M059J (cell line): ENCODE measurements at places on chromosomes 11 and 22.

DNA sequence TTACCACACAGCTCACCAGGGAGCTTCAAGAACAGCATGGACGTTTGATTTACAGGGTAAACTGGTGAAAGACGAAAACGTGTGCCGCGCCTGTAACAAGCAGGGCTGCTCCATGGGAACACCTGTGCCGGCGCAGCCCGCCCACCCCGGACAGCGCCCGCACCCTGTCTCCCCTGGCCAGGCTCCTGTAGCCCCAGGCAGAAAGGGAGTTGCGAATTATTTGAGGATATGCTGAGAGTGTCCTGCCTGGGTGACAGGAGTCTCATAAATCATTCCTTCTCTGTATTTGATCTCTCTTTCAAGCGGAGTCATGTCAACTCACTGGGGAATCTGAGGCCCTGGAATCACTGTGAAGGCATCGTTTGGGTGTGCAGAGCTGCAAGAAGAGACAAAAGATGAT is 804.3 kb downstream of the OPCML start:
- DNase-seq = no peak

GRCh38 chr11:2314525-2315394 is 12.9 kb downstream of the TSPAN32 start:
- peak; percentile 42 for DNase-seq

GRCh38 chr22:44328762-44329161 is 16.0 kb upstream of the SHISAL1 start:
- DNase-seq = no peak

GRCh38 chr22:49667236-49667635 is 160.4 kb downstream of the BRD1 start:
- no peak for DNase-seq

GRCh38 chr11:64643256-64643881 is 52.3 kb downstream of the SLC22A12 start:
- no peak for DNase-seq

DNA sequence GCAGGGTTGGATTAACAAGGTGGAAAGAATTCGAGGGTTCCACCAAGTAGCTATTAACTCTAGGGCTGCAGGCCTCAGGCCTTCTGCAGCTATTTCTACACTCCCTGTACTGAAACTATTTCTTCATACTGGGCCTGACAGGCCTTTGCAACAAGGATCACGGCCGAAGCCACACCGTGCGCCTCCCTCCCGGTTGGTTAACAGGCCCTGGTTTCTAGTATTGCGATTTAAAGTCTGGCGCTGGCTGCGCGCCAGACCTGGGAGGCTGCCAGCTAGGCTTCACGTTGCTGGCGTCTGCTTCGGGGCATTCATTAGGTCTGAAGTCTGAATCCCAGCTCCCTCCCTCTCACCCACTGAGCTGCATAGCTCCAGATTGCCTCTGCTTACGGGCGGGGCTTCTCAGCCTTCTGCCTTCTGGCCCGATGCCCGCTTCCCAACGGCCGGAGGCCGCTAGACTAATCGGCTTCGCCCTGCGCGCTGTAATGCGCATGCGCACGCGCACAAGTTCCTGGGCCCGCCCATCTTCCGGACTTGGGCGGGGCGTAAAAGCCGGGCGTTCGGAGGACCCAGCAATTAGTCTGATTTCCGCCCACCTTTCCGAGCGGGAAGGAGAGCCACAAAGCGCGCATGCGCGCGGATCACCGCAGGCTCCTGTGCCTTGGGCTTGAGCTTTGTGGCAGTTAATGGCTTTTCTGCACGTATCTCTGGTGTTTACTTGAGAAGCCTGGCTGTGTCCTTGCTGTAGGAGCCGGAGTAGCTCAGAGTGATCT is 1.6 kb downstream of the LDHA start:
- DNase-seq = peak; percentile 99

DNA sequence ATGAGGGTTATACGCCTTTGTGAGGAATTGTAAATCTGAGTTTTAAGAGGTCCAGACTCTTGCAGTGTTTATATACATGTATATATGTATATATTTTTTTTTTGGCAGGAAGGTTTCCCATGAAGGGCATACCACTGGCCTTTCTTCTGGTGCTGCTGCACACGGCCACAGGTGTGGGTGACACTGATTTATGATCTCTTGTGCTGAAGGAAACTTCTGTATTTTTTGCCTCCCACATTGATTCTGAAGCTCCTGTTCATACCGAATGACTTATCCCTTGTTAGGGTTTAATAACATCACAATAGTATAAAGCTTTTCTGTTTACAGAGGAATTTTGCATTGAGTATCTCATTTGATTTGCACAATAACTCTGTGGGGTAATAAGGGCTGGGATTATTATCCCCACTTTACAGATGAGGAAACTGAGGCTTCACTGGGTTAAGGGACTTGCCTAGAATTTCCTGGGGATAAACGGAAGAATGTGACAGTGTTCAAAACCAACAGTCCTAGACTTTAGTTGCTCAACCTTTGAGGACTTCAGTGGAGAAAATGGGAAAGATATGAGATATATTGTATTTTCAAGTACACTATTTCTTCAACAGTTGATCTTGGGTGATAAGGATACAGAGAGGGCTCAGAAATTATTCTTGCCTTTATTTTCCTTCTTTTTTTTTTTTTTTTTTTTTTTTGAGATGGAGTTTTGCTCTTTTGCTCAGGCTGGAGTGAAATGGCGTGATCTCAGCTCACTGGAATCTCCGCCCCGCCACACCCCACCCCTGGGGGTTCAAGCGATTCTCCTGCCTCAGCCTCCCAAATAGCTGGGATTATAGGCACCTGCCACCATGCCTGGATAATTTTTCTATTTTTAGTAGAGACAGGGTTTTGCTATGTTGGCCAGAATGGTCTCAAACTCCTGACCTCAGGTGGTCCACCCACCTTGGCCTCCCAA is 70.1 kb downstream of the MICAL2 start:
- peak; percentile 80 for DNase-seq

- no peak for DNase-seq
These were observed 105.3 kb upstream of the FGF3 start for GRCh38 chr11:69924308-69925161.

DNA sequence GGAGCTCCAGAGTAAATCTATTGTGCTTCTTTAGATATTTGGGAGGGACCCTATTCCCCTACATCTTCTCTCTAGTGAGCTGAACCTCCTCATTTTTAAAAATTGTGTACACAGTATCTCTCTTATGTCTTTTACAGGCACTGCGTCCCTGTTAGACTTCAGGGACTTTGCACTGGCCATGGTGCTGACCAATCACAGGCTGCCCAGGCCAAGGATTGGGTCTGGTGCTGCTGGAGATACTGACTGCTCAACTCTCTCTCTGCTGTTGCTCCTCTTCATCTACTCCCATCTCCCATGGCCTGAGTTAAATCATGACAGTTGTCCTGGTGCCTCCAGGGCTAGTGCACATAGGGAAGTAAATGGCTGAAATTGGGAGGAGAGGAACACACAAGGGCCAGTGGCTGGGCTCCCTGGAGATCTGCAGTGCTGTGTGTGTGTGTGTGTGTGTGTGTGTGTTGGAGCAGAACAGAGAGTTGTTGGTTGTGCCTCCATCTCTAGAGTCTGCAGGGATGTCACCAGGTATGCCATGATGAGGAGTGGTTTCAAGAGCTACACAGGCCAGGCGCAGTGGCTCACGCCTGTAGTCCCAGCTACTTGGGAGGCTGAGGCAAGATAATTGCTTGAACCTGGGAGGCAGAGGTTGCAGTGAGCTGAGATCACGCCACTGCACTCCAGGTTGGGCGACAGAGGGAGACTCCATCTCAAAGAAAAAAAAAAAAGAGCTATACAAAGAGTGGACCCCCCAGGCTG is 155.3 kb downstream of the ST3GAL4 start:
- no peak for DNase-seq

GRCh38 chr11:109859045-109859724 is 234.0 kb upstream of the ZC3H12C start:
- peak; percentile 97 for DNase-seq

GRCh38 chr11:12631651-12632050 is 42.6 kb upstream of the TEAD1 start:
- no peak for DNase-seq

DNA sequence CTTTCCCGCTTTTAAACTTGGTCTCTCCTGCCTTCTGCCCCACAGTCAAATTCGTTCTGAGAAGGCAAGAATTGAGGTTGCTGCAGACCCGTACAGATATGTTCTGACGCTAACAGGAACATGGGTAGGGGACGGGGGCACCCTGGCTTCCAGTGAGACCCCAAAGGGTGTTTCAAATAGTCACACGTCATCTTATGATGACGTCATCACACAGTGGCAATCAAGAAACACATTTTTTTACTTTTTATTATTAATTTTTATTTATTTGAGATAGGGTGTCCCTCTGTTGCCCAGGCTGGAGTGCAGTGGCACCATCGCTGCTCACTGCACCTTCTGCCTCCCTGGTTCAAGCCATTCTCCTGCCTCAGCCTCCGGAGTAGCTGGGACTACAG is 22.9 kb upstream of the TESMIN start:
- no peak for DNase-seq
